AG04450 (cell line): ENCODE measurements at places on chromosomes 12 and 14.
A peak's percentile ranks its signal among the peaks of the same experiment; 100 is the strongest.

DNA sequence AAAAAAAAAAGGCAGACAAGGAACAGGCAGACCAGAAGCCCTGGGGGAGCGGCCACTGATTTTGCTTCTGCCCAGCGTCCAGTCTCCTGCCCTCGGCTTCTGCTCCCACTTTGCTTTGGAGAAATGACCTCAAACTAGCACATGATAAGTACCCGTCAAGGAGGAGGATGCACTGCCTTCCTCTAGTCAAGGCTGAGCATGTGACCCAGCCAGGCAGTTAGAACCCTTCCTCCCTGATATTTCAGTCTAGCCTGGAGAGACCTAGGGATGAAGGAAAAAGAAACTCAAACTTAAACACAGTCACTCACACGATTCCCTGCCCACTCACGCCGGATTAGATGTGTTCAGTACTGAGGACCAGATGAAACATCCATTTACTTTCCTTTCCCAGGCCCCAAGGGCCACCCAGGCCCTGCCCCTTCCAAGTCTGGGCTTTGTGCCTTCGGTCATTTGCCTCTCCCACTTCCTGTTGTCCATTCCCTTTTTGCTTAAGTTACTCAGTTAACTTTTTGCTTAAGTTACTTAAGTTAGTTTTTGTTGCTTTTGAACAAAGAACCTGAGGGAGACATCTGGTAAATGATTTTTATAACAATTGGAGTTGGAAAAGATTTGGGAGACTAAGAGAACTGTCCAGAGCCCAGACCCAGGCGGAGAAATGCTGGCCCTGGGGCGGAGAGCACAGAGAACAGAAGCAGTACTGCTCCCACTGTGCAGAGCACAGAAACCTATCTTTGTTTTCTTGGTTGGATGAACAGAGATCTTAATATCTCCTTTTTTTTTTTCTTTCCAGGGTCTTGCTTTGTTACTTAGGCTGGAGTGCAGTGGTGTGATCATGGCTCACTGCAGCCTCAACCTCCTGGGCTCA is 23.0 kb upstream of the TTC7B start:
- DNase-seq = no peak

DNA sequence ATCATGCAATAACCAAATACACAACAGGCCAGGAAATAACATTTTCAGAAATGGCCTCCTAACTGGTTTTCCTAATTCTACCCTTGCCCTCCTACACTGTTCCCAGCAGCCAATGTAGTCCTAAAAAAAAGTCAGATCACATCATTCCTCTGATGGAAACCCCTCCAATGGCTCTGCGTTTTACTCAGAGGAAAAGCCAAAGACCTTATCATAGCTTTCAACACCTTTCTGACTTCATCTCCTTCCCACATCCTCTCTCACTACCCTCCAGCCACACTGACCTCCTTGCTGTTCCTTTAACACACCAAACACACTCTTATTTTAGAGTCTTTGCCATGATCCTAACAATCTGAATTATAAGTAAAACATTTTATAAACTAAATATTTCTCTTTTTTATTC is 1.1 kb downstream of the MED6 start:
- DNase-seq = no peak

- no peak for DNase-seq
Measured at GRCh38 chr12:124563401-124563800, 4.0 kb downstream of the NCOR2 start.

DNA sequence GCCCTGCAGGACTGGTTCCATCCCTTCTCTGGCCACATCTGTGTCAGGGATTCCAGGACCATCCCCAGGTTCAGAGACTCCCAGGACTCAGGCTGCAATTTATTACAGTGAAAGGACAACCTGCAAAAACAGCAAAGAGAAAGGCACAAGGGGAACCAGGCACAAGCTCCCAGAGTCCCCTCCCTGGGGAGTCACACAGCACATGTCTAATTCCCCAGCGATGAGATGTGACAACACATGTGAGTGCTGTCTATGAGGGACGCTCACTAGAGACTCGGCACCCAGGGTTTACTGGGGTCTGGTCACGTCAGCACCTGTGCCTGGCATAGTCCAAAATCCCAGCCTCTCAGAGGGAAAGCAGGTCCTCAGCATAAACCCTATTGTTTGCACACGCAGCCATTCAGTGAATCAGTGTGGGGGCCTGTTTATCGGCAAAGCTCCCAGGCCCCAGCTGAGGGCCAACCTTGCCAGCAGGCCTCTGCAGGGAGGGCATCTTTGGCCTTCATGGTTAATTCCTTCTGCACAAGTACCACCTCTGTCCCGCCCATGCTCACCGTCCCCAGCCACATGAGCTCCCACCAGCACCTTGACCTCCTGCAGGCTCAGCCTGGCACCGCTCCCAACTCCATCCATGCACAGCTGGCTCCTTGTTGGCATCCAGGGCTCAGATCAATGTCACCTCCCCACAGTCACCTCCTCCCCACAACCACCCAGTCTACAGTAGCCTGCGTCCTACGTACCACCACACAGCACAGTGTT is 198.9 kb upstream of the SFSWAP start:
- DNase-seq = no peak

DNA sequence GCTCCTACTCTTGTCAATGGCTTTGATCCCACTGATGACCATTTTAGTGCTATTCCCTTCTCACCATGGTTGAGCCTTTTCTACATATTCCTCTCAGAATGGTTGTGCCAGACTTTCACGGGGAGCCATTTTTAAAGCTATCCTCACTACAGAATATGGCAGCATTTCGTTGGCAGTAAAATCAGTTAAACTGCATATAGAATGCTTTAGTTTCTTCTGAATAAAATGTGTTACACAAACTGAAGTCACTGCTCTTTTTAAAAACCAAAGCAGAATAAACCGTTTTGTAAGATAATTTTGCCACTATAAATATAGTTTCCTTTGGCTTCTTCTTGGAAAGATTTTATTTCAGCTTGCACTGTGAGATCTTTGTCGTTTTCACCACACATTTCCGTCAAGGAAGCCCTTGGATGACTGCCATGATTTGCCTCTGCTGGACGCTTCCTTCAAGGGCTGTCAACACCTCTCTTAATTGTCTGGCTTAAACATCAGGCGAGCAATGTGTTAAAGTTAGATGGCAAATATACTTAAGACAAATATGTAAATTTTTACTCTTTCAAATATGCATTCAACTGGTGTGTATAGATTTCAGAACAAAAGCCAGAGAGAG is 624.2 kb downstream of the DIO2 start:
- DNase-seq = no peak

- DNase-seq = no peak
Measured at GRCh38 chr12:130385193-130385592, 47.5 kb downstream of the PIWIL1 start.

- DNase-seq = peak; percentile 99
Measured at GRCh38 chr14:31263485-31264133, 56.0 kb upstream of the HECTD1 start.

GRCh38 chr12:79381248-79382208 is 309.2 kb downstream of the PAWR start:
- no peak for DNase-seq

- DNase-seq = no peak
Measured at GRCh38 chr14:106694638-106695393, 1168.4 kb downstream of the TMEM121 start.

DNA sequence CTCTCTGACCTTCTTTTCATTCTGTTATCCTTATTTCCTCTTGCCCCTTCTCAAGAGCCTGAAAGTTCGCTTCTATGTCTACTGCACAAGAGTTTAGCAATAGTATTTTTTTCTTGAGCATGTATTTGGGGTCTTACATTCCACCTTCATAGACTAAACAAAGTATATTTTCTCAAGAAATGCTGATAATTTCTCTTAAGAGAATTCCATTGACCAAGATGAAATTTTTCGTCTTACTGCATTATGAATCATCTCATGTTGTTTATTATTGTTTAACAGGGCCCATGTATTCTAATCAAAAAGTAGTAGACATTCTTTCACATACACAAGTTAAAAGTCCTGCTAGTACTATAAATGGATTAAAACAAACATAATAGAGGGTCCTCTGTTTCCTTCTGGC is 219.3 kb downstream of the C12orf50 start:
- peak; percentile 32 for DNase-seq

DNA sequence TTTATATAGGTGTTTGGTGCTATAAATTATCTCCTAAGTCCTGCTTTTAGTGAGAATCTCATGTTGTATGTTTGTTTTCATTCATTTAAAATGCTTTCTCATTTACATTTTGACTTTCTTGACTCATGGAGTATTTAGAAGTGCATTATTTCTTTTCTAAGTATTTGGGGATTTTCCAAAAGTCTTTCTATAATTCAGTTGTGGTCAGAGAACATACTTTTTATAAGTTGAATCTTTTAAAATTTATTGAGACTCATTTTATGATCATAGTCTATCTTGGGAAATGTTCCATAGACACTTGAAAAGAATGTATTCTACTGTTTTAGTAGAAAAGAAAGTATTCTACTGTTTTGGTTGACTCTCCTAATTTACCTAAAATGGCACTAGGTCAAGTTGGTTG is 168.2 kb downstream of the AKAP6 start:
- no peak for DNase-seq

GRCh38 chr12:32983332-32983731 is 86.8 kb upstream of the PKP2 start:
- no peak for DNase-seq

- no peak for DNase-seq
Measured at GRCh38 chr12:96502477-96502876, 13.1 kb downstream of the CFAP54 start.

DNA sequence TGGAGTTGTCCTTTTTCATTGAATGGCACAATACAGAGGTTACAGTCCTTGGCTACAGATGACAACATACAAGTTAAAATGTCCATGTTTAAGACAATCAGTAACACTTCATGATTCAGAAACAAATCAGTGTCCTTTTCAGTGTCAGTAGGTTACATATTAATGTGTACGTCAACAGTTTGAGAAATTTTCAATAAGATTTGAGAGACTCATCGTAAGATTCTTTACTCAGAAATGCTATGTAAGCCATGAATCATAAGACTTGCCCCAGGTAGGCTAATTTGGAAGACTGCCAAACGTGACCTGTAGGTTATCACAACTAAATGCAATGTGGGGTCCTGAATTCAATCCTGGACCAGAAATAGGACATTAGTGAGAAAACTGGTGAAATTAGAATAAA is 3.5 kb downstream of the RDH12 start:
- no peak for DNase-seq

- DNase-seq = no peak
Measured at GRCh38 chr12:41967668-41968500, 176.8 kb downstream of the GXYLT1 start.
